Renal cortex interstitium (tissue), 15 donors: ENCODE measurements at places on chromosomes 13 and 19.

DNA sequence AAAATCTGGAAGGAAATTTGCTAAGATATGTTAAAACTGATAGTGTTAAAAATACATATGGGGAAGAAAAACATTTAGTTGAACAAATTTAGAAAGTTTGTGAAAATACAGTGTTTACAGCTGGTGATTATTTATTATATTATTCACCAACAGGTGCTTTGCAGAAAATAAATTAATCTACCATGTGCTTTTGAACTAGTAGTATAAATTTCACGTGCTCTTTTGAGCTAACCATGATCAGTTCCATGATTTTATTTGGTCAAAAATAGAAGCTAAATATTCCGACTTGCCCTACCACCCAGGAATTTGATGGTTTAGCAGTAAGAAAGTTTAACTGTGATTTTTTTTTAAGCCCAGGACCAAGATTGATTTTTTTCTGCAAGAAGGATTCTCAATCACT lies 113.3 kb downstream of the SPRY2 start:
- no peak for DNase-seq

DNA sequence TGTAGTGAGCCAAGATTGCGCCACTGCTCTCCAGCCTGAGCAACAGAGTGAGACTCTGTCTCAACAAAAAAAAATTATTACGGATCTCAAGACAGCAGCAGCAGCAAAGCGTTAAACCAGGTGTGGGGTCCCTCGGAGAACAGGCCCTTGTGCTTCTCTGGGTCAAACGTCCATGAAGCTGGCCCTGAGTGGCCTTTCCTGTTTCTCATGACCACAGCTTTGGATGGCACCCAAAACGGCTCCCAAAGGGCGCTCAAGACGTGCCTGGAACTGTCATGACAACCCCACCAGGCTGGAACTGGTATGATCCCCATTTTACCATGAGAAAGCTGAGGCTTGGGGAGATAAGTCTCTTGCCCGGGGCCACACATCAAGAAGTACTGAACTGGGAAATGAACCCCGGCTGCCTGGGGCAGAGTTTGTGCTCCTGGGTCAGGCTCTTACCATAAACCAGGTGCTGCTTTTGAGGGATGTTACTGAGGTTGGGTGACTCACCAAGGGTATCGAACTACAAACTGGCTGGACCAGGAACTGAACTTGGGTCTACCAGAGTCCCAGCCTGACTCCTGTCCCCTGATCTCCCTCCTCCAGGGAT lies 11.6 kb upstream of the SAMD1 start:
- DNase-seq, result no peak

- no peak for DNase-seq
Measured at GRCh38 chr19:5193192-5193591, 147.4 kb downstream of the PTPRS start.

DNA sequence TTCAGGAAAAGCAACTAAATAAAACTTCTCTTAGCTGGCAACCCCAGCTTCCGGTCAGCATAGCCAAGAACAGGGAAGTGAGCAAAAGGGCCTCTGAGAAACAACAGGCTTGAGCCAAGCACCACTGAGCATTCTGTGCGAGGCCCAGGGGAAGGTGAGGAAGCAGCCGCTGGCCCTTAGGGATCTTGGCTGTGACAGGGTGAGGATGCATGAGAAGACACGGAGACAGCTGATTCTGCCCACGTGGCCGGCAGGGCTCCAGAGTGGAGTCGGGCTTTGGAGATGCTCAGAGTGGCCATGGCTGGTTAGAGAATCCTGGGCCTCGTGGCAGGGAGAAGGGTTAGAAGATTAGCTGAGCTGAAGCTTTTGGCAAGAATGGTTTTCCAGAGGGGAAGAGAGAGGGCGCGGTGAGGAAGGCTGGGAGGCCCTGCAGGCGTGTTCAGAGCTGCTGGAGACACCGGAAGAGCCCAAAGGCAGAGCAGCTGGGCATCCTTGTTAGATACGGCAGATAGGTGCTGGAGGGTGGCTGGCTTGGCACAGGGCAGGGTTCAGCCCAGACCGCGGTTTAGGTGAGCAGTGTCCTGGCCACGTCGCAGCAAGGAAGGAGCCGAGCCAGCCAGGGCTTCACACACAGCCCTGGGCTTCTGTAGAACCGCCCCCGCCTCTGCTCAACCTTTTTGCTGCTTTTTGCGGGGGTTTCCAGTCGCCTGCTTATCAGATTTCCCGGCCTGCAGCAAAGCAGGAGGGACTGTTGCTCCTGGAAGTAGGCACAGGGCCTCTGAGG lies 17.3 kb downstream of the UPF1 start:
- no peak for DNase-seq

DNA sequence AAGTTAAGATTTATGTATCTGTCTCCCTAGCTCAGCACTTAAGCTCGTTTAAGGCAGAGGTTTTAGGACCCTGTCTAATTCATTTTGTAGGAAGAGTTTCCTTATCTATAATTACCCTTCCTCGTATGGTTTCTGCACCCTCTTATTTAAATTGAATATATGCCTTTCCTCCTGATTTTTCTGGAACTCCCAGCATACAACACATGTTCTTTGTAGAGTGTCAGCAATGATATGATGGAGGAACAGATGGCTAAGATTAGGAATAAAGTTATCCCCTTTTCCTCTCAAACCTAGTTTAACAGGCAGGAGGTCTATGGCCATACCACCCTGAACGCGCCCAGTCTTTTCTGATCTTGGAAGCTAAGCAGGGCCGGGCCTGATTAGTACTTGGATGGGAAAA lies 359.5 kb downstream of the PCDH17 start:
- no peak for DNase-seq
